Retinal pigment epithelial cell (primary cell): ENCODE measurements at places on chromosomes 4 and X.
A peak's percentile ranks its signal among the peaks of the same experiment; 100 is the strongest.

- DNase-seq = peak; percentile 2
Observed at GRCh38 chrX:150873616-150874015, 24.9 kb downstream of the CD99L2 start.

GRCh38 chr4:39814403-39815185 lies 116.7 kb downstream of the UBE2K start:
- no peak for DNase-seq

DNA sequence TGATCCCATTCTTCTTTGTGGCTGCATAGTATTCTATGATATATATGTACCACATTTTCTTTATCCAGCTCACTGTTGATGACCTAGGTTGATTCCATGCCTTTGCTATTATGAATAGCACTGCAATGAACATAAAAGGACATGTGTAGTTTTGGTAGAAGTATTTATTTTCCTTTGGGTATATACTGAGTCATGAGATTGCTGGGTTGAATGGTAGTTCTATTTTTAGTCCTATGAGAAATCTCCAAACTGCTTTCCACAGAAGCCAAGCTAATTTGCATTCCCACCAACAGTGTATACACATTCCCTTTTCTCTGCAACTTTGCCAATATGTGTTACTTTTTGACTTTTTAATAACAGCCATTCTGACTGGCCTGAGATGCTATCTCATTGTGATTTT lies 278.3 kb downstream of the PCDH18 start:
- no peak for DNase-seq

GRCh38 chrX:27598312-27598711 lies 8.2 kb downstream of the DCAF8L2 start:
- DNase-seq = peak; percentile 55

GRCh38 chr4:101952985-101953384 lies 162.5 kb downstream of the BANK1 start:
- no peak for DNase-seq

DNA sequence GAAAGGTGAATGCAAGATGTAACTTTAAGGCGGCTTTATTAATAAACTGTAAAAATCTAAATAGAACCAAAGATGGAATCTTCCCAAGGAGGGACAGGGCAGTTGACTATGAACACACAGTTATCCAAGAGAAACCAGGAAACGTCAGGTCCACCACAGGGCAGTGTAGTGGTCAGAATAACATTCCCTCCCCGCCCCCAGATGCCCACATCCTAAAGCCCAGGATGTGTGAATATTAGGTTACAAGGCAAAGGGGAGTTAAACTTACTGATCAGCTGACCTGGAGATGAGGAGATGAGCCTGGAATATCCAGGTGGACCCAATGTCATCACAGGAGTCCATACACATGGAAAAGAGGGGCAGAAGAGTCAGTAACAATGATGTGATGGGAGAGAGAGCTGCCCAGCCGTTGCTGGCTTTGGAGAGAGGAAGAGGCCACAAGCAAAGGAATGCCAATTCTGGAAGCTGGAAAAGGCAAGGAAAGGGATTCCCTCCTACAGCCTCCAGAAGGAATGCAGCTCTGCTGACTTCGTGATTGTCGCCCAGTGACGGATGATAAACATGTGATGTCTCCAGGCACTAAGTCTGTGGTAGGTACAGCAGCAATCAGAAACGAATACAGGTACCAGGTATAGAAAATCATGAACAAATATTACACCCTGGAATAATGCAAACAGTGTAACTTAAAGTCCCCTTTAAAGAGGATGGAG lies 5.2 kb downstream of the SH3KBP1 start:
- no peak for DNase-seq

DNA sequence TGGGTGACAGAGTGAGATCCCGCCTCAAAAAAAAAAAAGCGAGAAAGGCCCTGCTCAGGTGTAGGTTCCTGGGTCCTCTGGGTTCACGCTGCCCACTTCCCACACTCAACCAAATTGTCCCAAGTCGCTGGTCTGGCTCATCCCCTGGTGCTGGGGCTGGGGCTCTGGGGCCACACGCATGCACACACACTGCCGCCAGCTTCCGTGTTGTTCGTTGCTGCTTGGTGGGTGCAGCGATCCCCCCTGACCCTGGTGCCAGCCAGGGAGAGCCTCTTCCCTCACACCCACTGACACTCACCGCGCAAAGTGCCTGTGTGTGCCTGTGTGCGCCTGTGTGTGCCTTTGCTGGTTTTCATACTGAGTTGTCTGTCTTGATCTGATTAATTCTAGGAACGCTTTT lies 124.1 kb upstream of the NKX1-1 start:
- DNase-seq = no peak

GRCh38 chr4:28378109-28378830 lies 1517.6 kb downstream of the STIM2 start:
- no peak for DNase-seq

DNA sequence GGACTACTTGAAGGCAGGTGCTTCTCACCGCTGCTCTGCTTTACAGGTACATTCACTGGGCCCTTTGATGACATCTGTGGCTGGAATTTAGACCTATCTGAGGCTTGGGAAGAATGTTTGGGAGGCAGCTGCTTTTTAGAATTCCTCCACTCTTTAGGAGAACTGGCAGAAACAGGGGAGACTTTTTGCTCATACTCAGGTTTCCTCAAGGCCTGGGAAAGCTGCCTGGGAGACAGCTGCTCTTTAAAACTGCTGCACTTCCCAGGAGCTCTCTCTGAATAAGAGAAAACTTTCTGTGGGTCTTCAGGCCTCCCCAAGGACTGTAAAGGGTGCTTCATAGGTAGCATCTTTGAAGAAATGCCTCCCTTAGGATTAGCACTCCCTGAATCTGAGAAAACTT lies 14.3 kb downstream of the CT47C1 start:
- DNase-seq = no peak

GRCh38 chr4:180665481-180665880 lies 1577.7 kb upstream of the TENM3 start:
- no peak for DNase-seq

DNA sequence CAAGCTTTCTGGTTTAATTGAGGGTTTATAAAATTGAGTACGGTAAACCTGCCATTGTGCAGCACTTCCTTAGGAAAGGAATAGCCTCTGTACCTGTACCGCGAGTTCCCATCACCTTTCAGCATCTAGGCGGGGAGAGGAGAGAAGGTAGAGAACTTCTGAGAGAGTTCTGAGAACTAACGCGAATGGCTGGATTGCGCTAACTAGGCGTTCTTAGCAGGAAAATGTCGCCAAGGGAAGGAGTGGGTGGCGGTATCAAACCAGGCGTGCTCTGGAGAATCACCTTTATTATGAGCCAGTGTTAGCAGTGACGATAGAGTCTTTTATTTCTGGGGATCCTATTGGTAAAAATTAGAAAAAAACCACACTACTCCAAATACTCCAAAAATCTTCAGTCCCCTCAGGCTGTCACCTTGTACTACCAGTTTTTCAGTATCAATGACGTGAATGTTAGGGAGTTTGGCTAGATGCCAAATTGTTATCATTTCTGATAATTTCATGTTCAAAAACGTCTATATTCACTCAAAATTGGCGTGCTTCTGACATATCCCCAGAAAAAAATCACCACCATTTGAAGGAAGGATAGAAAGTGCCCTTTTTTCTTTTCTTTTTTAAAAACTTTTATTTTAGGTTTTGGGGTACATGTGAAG lies 1.4 kb downstream of the UGT8 start:
- no peak for DNase-seq

DNA sequence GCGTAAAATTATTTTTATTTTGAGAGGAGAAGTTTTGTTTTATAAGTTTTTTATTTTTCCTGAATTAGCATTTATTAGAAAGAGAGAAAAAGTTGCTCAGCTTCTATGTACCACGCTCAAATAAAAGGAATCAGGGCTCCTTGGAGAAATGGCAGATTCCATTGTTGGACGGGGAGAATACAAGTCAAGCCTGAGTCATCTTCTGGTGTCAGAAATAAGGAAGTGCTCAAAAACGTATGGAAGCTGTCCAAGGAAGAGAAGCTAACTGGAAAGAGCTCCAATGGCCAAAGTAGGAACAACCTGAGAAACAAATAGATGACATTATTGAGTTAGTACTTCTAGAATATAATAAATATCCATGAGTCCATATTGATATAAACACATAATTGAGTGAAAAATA lies 89.3 kb upstream of the NEIL3 start:
- DNase-seq = no peak

DNA sequence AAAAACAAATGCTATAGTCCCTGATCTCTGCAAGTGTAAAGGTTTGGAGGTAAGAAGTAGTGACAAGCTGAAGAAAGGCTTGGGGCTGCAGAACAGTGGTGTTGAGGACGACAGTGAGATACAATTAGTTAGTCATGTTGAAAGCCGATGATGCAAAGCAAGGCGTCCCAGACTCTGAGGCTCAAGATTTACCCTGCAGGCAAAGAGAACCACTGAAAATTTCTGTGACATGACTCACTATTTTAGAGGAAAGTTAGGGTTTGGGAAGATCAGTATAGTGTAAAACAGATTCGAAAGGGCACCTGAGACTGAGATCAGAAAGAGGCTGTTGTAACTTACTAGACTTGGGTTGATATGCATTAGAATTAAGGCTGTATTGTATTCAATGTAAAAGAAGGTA lies 281.3 kb upstream of the FTHL17 start:
- no peak for DNase-seq

DNA sequence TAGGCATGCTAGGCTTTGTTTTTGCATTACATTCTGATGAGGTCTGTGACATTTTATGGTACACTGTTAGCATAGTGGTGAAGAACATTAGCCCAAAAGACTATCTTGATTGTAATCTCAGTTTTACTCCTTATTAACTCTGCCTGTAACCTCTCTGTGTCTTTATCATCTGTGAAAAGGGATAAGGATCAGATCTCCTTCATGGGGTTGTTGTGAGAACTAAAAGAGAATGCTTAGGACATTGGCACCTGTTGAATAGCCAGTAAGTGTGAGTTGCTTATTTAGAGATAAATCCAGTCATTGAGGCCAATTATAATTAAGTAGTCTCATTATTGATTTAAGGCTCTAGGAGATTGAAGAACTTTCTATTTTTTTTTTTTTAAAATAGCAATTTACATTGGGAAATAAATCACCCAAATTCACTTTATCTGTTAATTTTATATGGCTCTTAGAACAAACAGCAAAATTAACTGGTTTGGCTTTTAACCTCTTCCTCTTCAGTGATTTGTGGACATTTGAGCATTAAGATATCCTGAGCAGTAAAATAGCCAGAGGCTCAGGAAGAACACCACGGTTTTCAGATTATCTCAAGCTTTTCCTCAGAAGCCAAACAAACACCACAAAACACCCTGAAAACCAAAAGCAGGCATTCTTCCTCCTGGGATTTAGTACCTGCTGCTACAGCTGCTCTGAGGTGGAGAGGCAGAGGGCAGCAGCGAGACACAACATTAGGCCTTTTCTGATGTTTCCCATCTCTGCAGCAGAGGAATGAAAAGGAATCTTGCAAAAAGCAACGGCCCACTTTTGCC lies 192.9 kb downstream of the ARHGAP10 start:
- DNase-seq = no peak

DNA sequence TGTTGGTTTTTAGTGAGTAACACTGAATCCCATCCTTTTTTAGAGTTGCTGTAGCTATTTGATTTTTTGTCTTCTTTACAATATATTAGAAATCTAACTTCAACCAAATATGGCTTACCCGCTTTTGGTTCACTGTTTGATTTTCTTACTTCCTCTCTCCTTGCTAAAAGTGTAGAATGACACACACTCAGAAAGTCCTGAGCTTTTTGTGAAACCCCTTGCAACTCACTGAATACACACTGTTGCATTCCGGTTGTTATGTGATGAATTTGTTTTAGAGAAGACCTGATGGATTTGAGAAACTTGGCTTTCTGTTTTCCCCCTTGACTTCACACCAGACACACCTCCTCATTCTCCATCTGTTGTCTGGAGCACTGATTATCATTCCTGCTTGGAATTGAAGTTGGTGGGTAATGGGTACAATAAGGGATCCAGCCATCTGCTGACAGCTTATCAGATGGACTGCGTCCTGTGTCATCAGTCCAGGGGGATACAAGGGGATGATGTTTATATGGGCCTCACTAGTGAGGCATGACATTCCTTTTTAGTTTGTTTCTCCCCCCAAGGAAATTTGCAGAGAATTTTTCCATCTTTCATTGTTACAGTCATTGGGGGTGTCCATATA lies 5.2 kb downstream of the TMEM164 start:
- DNase-seq = no peak

DNA sequence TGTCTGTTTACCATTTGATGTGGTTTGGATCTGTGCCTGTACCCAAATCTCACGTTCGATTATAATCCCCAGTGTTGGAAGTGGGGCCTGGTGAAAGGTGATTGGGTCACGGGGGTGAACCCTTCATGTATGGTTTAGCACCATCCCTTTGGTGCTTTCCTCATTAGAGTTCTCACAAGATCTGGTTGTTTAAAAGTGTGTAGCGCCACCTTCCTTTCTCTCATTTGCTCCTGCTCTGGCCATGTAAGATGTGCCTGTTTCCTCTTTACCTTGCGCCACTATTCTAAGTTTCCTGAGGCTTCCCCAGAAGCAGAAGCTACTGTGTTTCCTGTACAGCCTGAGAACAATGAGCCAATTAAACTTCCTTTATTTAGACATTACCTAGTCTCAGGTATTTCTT lies 610.7 kb upstream of the ADGRL3 start:
- DNase-seq = no peak

DNA sequence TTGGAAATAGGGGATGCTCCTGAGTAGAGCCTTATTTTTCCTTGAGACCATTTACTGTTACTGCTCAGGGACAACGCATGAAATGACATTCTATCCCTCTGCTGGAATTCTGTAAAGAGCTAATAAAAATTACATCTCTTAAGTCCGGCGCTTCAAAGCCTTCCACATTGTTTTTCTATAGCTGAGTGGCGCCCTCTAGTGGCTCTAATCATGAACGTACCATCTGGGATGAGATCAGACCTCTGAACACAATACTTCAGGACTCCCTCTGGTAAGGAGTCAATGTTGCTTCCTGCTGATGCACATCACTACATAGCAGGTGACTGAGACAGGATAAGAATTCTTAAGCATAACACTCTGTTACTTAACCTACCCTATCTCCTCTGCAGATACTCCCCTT lies 6.0 kb downstream of the HMGN5 start:
- DNase-seq = no peak

DNA sequence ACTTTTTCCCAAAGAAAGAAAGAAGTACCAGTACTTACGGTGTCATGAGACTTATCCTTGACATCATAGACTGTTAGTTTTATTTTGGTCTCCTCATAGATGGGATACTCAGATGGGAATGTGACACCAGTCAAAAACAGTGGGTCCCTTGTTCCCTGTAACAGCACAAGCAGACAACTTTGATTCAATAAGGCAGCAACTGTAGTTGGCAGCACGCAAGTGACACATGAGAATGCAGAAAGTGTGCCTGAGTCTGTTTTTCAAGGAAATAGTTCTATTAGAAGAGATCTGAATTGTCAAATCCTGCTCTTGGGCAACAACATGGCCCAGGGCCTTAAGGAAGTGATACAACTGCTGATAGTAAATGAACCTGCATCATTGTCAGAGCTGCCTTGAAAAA lies 443.2 kb downstream of the INPP4B start:
- DNase-seq = peak; percentile 37
